ENCODE measurements at places on chromosomes 5 and 9. TPM values are rescaled to one million over a fixed set of nuclear protein-coding genes. Genes with fewer than 3 reads are reported as not detected.

CCDC127 gene
- total RNA-seq, result 3.6 TPM

ZFP2 gene
- 0.39 TPM for total RNA-seq

ADRB2 gene
- total RNA-seq, result 10.7 TPM

ECSCR gene
- total RNA-seq, result 421 TPM

SLC34A3 gene
- total RNA-seq, result not detected

- no peak for DNase-seq
Observed at GRCh38 chr5:117667105-117667504, 1092.5 kb upstream of the SEMA6A start.

- DNase-seq, result no peak
Observed at GRCh38 chr9:87040410-87041009, 93.2 kb upstream of the GAS1 start.

- no peak for DNase-seq
Observed at GRCh38 chr5:171275841-171276544, 33.1 kb upstream of the TLX3 start.

GRCh38 chr5:178078197-178079010 is 34.9 kb upstream of the N4BP3 start:
- DNase-seq, result no peak

DNA sequence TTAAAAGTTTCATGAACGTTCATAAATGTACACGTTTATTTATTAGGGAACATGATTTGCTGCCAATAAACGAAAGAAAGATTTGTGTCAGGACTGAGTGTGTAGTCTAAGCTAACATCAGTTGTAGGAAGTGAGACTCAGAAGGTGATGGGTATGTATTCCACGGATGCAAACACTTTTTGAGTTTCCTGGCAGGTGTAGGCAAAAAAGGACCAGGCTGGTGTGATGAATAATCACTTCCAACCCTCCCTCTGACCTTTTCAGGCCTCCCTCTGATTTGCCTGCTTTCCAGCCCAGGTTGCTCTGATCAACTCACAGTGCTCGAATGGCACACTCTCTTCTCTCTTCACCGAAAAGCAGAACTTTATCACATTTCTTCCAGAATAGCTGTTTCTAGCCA is 51.8 kb downstream of the BASP1 start:
- DNase-seq, result no peak

GRCh38 chr9:20032413-20033006 is 243.7 kb upstream of the SLC24A2 start:
- DNase-seq, result peak; percentile 44

DNA sequence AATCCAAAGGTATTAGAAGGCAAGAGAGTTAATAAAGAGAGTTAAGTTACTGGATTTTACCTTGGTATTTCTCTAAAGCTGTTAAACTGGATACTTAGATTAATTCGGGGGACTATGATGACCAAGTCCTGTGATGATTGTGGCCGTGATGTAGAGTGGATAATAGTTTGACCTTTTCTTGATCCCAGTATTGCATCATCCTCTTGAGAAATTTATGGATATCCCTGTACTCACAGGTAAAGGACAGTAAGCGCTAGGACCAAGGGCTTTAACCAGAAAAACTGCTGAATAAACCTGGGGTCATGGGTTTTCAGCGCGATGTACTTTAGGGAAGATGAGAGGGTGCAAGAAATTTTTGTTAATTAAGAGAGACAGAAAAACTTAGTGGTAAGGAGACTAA is 8.3 kb downstream of the OR13C8 start:
- no peak for DNase-seq

GRCh38 chr5:32500181-32500580 is 55.6 kb upstream of the ZFR start:
- DNase-seq, result no peak

DNA sequence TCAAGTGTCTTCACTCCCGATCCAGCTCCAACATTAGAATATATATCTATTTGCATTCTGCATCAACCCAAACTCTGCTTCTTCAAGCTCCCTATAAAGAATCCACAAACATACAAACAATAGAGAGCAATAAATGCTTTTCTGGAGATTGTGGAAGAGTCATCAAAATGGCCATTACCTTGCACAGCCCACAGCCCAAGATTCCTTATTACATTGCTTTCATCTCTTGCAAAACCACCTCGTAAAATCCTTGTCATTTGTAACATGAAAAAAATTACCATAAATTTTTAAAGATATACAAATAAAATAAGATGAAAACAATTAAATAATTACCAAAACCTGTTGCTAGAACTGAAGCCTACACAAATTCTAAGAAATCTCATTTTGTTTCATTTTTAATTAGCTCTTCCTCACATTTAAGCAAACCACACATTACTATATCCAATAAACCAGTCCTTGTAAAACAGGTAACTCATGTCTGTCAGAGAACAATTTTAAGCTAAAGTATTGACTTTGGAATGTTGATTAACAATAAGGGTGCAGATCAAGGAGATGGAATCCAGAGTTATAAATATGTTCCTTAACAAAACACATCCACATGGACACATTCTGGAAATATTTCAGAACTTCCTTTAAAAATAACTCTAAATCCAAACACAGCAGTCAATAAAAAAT is 7.1 kb downstream of the SPINK9 start:
- DNase-seq, result no peak

- DNase-seq, result peak; percentile 65
Observed at GRCh38 chr9:129111528-129112151, 425 bp downstream of the PTPA start.

Data from dermis microvascular lymphatic vessel endothelial cell (primary cell).